ENCODE measurements at places on chromosomes 3 and 15.

- DNase-seq, result no peak
Observed at GRCh38 chr3:188631291-188632010, 477.5 kb downstream of the LPP start.

- DNase-seq, result no peak
Observed at GRCh38 chr3:160435095-160435494, 14.5 kb downstream of the TRIM59 start.

- DNase-seq, result no peak
Observed at GRCh38 chr15:68764090-68764489, 56.6 kb downstream of the ANP32A start.

DNA sequence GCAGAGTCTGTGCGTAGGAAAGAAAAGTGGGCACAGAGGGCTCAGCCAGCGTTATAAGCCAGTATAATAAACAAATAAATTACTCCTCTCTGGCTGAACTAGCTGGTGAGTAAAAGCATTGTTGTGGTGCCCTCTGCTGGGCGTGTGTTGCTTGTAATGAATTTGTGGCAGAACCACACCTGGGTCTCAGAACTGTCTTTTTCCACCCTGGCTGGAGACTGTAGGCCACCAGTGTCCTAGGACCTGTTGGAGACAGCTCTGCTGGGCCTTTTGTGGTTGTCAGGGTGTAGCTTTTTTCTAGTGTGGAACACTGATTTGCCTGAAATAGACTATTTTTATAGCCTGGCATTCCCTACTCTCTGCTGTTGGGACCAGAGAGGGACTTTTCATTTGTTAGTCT is 130.5 kb upstream of the EIF1B start:
- DNase-seq, result peak; percentile 44

DNA sequence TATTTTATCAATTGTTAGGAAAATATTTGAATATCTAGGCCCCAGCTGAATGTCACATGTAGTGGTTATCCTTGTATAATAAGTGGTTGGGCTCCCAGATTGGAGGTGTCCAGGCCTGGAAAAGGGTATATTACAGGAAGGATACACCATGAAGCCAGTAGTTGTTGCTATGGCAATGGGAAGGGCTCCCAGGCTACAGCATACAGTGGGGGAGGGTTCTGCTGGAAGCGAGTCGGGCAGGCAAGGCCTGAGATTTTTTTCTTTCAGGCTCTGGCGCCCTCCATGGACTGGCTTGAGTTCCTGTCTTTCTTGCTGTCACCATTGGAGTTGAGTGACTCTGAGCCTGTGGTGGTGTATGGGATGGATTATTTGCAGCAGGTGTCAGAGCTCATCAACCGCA is 8.9 kb downstream of the ECE2 start:
- no peak for DNase-seq

DNA sequence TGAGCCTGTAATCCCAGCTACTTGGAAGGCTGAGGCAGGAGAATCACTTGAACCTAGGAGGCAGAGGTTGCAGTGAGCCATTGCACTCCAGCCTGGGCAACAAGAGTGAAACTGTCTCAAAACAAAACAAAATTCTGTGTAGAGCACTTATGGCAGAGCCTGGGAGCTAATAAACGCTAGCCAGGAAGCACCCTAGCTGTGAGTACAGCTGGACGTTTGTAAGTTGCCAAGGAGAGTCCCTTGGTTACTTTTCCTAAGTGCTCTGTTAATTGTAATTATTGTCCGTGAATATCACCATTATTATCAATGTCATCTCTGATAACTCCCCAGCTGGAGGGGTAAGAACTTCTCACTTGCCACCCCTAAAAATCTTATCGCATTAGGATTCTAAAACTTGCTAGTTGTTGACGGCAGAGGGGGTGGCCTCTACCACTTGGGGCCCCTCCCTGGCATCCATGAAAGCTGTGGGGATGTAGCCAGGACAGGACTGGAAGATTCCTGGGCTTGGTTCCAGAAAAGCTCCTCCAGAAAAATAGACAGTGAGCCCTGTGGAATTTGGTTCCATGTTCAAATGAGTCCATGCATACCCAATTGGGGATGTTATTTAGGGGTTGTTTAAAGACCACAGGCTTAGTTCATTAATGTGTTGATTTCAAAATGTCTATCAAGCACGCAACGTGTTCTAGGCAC is 9.9 kb upstream of the KLHL25 start:
- no peak for DNase-seq

DNA sequence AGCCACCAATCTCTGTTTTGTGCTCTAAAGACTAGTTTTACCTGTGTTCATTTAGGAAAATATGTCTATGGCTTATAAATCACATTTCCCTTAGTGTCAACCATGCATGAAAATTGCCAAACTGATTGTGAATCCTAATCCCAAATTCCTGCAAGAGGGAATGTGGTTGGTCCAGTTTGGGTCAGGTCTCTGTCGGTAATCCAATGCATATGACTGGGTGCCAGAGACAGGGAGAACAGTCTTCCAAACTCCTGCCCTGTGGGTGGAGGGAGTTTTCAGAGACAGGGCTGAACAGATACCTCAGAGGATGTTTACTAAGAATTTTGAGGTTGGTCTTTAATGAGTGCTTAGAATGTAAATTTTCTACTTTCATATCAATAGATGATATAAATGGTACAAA is 300.5 kb upstream of the ARL6 start:
- no peak for DNase-seq

GRCh38 chr15:93141371-93141794 is 52.4 kb upstream of the RGMA start:
- DNase-seq, result peak; percentile 24

GRCh38 chr3:136366289-136366688 is 116.1 kb downstream of the PCCB start:
- no peak for DNase-seq

DNA sequence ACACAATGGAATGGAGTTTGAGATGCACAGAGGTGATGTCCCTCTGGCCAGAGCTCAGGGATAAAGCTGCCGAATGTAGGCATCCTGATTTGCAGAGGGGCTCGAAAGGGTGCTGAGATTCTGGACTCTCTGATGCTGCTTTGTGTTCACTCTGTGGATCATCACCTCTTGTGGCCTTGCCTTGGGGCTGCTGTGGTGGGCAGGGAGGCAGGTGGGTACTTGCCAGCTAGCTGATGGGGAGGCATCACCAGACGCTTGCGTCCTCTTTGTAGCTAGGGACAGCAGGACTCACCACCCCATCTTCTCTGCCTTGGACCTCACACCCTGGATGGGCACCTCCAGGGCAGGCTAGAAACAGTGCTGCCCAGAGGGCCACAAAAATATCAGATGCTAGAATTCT is 14.6 kb upstream of the RASGRF1 start:
- no peak for DNase-seq

DNA sequence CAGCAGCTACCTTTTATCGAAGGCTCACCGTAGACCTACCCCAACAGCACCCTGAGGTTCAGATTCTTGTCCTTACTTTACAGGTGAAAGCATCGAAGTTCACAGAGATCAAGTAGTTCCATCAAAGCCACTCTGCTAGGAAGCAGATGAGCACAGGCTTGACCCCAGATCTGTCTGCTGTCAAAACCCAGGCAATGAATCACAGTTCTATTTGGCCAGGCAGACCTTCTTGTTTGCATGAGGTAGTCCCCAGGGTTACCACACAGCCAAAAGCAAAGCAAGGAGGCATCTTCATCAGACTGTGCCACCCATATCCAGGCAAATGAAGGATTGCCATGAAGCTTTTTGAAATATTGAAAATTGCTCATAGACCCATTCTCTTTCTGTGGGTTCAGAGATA is 33.0 kb downstream of the HES1 start:
- DNase-seq, result no peak

DNA sequence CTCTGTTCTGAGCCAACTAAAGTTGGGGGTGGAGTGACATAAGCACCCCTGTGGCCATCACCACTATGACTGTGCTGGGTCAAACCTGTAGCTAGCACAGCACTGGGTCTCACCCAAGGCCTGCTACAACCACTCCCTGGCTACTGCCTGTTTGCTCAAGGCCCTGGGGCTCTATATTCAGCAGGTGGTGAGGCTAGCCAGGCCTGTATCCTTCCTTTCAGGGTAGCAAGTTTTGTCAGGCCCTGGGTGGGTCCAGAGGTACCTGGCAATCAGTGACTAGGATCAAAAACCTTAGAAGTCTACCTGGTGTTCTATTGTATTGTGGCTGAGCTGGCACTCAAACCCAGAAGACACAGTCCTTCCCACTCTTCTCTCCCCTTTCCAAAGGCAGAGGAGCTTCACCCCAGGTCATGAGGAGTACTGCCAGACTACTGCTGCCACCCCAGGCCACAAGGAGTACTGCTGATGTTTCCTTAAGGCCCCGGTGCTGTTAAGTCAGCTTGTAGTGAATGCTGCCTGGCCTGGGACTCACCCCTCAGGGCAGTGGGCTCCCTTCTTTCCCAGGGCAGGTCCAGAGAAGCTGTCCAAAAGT is 170.8 kb downstream of the IGSF11 start:
- DNase-seq, result no peak

- no peak for DNase-seq
Observed at GRCh38 chr15:40045572-40046217, 6.7 kb upstream of the SRP14 start.

DNA sequence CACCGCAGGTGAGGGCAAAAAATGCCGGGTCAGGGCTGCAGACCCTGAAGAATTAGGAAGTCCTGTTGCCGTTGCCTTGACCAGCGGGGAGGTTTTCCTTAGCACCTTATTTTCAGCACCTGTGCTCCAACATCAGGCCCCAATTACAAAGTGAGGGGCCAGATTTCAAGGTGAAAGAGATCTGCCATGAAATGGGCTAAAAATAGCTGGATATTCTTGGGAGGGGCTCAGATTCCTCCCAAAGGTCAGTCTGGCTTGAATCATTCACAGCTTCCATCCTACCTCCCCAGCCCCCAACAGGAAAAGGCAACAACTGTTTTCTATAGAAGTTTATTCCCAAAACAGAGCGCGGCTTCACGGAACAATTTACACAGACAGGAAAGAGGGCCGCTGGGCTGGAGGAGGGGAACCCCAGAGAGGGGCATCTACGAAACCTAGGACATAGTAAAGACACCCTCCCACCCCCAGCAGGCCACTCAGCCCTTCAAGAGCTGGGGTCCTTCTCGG is 941 bp upstream of the SLC26A6 start:
- no peak for DNase-seq

DNA sequence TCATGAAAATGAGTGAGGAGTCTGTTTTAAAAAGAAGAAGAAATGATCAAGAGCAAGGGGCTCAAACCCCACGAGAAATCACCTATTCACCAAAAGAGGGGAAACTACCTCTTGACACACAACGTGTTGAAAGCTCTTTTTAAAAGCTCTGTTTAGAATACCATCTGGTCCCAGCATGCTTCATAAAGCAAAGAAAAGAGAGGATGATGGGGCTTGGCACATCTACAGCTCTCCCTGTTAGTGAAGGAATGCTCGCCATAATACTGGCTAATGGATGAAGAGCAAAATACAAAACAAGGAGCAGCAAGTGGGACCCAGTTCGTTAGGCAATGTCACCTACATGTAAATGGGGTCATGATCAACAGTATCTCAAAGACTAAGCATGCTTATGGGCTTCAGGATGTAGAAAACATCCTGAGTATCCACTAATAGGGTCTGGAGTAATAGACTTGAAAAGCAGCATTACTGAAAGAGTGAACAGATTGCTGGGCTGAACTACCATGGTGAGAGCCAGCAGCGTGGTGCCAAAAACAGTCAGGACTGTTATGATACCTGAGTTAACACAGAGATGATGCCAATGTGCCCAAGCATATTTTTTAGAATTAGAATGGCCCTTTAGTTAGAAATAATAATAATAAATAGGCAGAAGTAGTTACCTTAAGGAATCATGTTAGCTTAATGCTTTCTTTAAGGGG is 159.7 kb upstream of the POU1F1 start:
- DNase-seq, result no peak

- DNase-seq, result no peak
Observed at GRCh38 chr3:108099679-108100428, 9.0 kb upstream of the CD47 start.

- no peak for DNase-seq
Observed at GRCh38 chr3:5784690-5785089, 597.2 kb downstream of the EDEM1 start.

GRCh38 chr3:112097378-112097777 is 11.2 kb downstream of the C3orf52 start:
- DNase-seq, result no peak

DNA sequence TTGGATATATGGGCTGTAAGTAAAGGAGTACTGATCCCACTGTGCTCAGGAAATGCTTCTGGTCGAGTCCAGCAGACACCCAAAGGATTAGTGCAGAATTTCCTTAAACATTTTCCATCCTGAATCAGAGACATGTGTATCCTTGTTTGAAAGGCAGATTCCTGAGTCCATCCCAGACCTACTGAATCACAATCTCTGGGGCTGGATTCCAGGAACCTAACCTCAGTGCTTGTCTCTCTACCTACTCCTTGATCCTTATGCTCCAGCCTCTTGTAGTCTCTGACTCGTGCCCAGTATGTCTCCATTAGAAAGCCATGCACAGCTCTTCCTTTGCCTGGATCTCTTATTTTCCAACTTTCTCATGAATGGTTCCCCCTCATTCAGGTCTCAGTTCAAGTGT is 585.8 kb downstream of the NLGN1 start:
- DNase-seq, result no peak

DNA sequence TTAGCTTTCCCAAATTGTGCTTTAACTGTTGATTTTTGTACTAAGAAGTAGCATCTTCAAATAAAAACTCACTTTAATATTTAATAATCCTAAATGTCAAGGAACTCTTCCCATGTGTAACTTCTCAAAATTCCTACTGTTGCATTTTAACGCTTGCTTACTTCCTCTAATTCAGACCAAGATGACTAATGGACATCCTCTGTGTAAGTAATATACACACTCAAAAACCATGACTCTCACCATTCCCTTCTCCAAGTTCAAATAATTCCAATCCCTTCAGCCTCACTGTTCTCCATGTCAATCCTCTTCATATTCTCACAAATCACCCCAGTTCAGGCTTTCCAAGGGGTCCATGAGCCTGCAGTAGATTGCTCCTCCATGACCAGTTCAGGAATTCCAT is 13.0 kb downstream of the MRPL46 start:
- no peak for DNase-seq
